SW 1271 (cell line): ENCODE measurements at places on chromosomes 6 and 20.

- no peak for DNase-seq
Observed at GRCh38 chr6:159372333-159372732, 203.1 kb downstream of the FNDC1 start.

- no peak for DNase-seq
Observed at GRCh38 chr20:16095226-16095625, 478.0 kb downstream of the KIF16B start.

GRCh38 chr6:39152262-39152661, 37.3 kb upstream of the SAYSD1 start:
- DNase-seq, result no peak

DNA sequence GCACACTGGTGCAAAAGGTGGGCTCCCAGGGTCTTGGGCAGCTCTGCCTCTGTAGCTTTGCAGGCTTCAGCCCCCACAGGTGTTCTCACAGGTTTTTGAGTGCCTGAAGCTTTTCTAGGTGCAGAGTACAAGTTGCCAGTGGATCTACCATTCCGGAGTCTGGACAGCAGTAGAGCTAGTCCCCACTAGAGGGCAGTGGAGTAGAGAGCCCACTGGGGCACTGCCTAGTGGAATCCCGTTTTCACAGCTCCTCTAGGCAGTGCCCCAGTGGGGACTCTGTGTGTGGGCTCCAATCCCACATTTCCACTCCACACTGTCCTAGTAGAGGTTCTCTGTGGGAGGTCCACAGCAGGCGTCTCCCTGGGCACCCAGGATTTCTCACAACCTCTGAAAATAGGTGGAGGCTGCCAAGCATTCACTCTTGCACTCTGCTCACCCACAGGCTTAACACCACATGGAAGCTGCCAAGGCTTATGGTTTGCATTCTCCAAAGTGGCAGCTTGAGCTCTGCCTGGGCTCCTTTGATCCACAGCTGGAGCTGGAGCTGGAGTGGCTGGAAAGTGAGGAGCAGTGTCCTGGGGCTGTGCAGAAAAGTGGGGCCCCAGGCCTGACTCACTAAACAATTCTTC, 86.3 kb upstream of the PROKR2 start:
- no peak for DNase-seq

- DNase-seq, result no peak
Observed at GRCh38 chr20:57374931-57375651, 16.1 kb upstream of the RBM38 start.

DNA sequence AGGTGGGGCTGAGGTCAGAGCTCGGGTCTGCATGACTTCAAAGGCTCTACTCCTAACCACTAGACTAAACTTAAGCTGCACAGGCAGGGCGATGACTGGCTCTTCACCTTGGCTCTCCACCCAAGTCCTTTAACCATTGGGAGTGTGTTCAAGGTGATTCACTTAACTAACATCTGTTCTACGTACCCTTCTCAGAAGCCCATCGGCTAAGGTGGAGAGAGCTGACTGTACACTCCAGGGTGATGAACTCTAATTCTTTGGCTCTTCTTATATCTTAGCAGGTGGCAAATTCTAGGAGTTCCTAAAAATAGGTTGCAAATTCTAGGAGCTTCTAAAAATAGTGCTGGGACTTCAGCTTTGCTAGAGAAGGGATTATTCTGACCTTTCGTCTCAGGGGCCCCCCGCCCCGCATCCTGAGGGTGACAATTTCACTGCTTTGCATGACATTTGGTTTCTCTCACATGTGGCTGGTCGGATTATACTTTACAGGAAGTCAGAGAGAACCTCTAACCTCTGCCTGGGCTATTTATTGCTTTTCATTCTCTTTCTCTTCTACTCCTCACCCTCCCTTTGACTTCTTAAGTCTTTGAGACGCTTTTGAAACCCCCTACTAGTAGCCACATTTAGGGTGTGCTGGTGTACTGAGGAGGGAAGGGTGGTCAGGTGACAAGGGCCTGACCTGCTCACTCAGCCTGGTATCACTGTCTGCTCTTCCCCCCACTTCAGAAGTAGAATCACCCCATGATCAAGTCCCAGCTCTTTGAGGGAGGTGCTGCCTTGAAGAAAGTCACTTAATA, 55.5 kb downstream of the PRDM1 start:
- DNase-seq, result no peak

DNA sequence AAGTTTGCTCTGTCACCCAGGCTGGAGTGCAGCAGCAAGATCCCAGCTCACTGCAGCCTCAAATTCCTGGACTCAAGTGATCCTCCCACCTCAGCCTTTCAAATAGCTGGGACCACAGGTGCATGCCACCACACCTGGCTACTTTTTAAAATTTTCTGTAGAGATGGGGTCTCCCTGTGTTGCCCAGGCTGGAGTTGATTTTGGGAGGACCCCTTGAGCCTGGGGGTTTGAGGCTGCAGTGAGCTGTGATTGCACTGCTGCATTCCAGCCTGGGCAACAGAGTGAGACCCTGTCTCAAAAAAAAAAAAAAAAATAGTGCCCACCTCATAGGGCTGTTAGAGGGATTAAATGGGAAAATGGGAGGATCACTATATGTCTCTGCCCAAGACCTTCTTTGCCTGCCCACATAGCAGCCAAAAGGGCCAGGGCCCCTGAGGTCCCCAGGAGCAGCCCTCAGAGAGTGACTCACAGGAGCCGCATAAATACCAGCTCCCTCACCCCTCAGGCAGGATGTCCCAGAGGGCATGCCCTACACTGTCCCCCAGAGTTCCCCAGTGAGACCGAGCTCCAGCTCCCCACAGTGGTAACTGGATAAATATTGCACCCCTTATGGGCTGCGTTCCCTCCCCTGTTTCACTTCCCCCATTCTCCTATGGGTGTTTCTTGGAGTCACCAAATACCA, 11.7 kb upstream of the MDGA1 start:
- DNase-seq, result no peak

GRCh38 chr20:47551841-47552240, 50.2 kb downstream of the NCOA3 start:
- no peak for DNase-seq

GRCh38 chr6:161658211-161658610, 384.4 kb upstream of the AGPAT4 start:
- DNase-seq, result no peak

DNA sequence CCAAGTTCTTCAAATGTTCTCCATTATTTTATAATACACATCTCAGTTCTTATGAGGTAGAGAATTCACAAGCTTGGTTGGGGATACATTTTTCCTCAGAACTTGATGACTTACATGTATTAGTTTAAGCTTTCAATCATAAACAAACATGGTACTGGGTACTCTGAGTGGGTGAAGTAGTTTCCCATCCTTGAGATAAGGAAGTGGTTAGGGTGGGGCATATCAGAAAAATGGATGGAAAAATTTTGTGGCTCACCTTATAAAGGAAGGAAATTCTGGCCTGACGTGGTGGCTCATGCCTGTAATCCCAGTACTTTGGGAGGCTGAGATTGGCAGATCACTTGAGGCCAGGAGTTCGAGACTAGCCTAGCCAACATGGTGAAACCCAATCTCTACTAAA, 52.0 kb downstream of the CD164 start:
- DNase-seq, result no peak

DNA sequence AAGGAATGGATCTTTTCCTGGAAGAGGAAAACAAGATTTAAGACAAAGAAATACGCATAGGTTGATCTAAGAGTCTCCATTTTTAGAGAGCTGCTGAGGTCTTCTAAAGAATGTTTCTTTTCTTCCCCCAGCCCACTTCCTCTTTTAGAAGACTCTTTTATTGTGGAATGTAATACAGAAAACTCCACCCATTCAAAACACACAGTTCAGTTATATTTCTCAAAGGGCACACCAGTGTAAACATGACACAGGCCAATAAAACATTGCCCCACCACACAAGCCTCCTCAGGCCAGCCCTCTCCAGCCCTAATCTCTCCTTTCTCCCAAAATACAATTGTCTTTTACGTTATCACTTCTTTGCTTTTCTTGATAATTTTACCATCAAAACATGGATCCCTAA, 42.8 kb downstream of the SLC35B3 start:
- no peak for DNase-seq

DNA sequence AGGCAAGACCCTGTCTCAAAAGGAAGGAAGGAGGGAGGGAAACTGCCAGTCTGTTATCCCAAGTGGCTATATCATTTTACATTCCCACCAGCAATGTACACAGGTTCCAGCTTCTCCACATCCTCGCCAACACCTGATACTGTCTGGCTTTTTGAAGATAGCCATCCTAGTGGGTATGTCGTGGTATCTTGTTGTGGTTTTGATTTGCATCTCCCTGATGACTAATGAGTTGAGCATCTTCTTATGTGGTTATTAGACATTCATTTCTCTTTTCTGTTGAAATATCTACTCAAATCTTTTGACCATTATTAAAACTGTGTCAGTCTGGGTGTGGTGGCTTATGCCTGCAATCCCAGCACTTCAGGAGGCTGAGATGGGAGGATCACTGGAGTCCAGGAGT, 47.9 kb upstream of the ARID1B start:
- DNase-seq, result peak; percentile 53

- DNase-seq, result no peak
Observed at GRCh38 chr6:4668271-4669179, 107.7 kb upstream of the CDYL start.

DNA sequence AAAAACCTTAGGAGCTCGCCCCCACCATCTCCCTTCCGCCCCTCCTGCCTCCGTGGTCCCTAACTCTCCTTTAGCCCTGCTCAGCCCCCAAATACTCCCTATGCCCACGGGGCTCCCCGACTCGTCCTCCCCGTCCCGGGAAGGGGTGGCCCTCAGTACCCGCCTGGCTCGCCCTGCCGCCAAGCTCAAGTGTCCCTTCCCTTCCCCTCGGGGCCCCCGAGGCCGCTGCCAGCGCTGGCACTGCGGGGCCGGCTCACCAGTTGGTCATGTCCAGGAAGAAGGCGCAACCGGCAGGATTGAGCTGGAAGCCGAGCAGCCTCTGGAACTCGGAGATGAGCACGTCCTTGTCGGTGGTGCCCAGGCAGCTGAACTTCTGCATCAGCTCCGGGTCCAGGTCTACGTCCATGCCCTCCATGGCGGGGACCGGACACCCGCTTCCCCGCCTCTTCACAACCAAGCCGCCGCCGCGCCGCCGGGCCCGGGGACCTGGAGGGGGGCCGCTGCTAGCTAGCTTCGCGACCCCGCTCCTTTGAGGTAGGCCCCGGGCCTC, 303 bp downstream of the ILRUN start:
- no peak for DNase-seq

- DNase-seq, result no peak
Observed at GRCh38 chr6:157613011-157613522, 210.0 kb upstream of the SNX9 start.

DNA sequence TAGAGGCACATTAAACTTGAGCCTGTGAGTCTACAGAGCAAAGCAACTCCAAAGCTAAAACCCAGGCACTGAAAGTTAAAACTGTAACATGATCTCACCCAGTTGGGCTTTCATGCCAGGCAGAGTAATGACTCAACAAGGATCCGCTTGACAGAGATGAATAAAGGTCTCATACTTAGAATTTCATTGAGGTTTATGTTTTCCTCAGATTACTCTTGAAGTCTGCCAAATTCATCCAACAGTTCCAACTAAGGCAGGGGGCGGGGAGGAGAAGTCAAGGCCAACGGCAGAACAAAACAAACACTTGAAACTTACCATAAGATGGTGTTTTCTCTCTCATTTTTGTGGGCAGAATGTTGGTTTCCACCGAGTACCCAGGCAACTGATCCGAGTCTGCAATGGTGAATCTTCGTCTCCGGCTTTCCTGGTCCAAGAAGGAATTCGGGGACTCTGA, 54.0 kb upstream of the IPCEF1 start:
- peak; percentile 86 for DNase-seq

DNA sequence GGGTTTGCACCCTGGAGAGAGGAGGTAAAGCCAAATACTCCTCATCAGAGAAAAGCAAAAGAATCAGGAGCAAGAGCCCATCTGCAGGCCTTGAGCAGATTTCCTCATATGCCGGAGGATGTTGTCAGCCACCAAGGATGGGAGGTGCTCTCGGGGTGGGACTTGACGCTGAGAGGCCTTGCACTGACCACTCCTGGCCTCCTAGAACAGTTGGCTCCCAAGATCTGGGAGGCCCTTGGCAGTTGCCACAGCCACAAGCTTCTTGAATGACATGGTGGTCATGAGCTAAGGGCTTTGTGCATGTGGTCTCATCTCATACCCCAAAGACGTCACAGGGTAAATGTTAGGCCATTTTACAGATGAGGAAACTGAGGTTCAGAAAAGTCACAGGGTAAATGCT, 75.2 kb upstream of the PMEPA1 start:
- DNase-seq, result no peak

DNA sequence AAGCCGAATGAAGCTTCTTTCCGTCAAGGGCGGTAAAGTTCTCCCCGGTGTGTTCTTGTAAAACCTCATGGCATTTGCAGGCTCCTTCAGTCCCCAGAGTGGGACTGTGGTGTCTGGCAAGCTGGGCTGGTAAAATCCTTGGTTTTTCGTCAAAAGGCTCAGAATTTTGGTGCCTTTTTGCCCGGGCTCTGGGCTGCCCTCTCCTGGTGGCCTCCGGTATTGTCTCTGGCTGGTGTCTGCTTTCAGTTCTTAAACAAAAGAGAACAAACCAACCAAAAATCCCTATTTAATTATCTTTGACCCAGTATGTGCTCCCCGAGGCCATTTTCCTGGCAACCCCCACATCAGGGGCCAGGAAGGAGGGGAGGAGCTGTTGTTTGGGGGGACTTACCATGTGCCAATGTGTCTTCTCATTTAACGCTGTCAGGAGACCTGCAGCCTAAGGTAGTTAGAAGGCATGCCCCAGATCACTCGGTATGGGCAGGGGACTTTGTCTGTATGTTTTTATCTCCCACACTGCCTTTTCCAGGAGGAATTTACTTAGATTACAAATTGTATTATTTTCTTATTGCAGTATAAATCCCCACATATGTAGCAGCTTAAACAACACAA, 11.1 kb downstream of the CDH4 start:
- DNase-seq, result no peak

DNA sequence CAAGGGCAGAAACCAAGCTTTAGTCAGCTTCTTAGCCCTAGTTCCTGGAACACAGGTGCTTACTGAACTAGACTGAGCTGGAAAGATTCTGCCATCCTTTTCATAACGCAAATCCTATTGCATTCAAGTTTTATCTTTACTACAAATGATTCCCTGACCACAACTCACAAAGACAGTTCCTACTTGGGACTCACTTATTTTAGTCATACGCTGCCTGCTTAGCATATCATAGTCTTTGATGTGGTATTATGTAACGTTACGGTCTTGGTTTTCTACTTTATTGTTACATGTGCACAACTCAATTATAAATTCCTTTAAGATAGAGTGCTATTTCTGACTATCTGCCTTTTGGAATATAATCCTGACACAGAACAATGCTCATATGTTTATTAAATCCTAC, 59.1 kb downstream of the BLOC1S5 start:
- DNase-seq, result no peak
